Stimulated activated CD8-positive, alpha-beta memory T cell treated with anti-CD3 and anti-CD28 coated beads, Interleukin-7, amount 100 ng/mL, for 1 hour (primary cell): ENCODE measurements at places on chromosomes 7 and 10.

- DNase-seq, result no peak
Measured at GRCh38 chr10:123677556-123677955, 11.4 kb downstream of the GPR26 start.

DNA sequence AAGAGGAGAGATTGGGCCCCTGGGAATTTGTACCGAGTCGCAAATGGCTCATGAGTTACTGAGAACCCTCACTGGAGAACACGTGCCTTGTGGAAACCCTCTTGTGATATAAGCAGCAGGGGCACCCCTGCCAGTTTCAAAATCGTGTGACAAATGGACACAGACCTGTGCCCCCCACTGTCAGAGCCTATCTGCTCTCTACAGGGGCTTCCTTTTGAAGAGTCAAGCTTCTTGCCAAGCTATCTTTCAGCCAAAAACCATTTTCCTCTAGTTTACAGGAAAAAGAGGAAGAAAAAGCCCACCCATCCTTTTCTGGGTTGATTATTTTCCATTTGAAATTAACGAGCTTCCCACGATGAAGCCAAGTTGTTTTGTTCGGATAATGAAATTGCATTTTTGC lies 64.1 kb upstream of the MPP7 start:
- DNase-seq, result no peak

DNA sequence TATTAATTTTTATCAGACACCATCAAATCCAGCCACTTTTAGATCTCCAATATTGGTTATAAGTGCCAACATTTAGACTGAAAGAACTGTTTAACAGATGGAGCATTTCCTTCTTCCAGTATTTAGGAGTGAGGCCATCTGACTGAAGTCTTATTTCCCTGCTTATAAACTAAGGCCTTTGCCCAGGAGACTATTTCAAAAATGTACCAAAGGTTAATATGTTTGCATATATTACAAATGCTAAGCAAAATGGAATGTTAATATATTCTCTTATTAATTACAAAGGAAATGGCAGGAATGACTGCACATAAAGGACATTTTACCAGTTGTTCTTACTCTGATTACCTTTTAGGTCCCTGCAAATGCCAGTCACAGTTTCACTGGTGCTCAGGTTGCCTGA lies 238.9 kb upstream of the PLXNA4 start:
- no peak for DNase-seq

GRCh38 chr10:13709931-13710650 lies 123.3 kb downstream of the PRPF18 start:
- no peak for DNase-seq

DNA sequence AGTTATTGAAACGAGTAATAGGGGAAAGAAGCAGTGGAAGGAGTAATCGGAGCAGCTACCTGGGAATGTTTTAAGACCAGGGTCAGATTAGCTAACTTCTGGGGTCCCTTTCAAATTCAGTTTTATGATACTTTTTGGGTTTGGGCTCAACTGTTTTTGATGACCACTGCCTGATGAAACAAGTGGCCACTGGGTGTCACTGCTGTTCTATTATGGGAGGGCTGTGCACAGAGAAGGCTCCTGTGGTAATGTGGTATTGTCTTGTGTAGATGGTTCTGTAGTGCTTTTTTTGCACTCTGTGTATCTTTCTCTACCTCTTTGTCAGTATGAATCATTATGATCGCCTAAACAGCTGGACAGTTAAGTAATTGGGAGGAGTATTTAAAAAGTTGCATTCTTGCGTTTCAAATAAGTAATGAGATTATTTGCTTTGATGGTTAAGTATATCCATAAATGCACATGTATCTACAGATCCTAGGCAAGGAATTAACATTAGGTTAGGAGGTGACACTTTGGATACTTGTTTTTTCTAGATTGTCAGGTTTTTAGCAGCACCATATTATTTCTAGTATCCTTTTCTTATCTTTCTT lies 128.4 kb downstream of the ABCA13 start:
- no peak for DNase-seq

DNA sequence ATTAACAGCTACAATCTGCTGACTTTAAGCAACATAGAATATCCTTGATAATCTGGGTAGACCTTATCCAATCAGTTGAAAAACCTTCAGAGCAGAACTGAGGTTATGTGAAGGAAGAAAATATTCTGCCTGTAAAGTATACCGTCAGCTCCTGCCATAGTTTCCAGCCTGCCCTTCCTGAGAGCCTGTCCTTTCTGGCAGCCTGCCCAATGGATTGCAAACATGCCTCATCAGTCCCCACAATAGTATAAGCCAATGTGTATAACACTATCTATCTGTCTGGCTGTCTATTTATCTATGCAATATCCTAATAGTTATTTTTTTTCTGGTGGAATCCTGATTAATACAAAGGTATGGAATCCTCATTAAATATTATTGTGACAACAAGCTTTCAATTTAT lies 489.2 kb upstream of the KCND2 start:
- no peak for DNase-seq
